Activated naive CD8-positive, alpha-beta T cell treated with anti-CD3 and anti-CD28 coated beads, Interleukin-2, amount 10 ng/mL, durations not matched to agents 7 days and 5 days (primary cell): ENCODE measurements at places on chromosomes 7 and 10.

- no peak for DNase-seq
- H3K36me3 ChIP-seq, result no peaks in the 10 kb centered on the region
- no peak overlapping the region for H3K4me3 ChIP-seq
- H3K27ac ChIP-seq, result no peak overlapping the region
Measured at GRCh38 chr7:39027491-39027890, 49.8 kb downstream of the POU6F2 start.

DNA sequence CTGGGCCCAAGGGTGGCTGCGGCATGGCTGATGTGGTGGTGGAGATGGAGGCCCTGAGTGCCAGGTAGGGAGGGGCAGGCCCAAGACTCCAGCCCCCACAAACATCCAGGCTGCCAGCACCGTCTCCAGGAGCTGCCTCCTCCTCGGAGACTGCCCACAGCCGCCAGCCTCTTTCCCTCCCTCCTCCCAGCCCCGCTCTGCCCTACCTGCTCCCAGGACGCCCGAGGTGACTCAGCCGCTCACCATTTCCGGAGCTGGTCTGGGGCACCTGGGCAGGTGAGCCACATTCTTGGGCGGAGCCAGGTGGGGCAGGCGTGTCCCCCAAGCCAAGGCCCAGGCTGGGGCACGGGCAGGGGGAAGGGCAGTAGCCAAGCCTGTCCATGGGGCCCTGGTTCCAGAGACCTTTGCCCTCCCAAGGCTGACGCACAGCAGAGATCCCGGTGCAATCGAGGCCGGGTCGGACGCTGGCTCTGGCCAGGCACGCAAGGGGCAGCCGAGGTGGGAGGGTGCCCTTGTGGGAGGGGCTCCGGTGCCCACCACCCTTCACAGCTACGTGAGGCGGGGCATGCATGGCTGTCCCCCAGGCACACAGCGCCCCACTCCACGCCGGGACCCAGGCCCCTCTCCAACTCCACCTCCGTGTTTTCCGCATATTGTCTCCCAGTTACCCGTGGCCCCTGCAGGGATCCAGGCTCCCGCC is 8.8 kb downstream of the ADAP1 start:
- peaks cover 2% of the 10 kb centered on the region for H3K4me1 ChIP-seq
- DNase-seq, result no peak
- peaks cover 8% of the 10 kb centered on the region for H3K36me3 ChIP-seq
- H3K27ac ChIP-seq, result no peak overlapping the region
- no peaks in the 10 kb centered on the region for H3K27me3 ChIP-seq

DNA sequence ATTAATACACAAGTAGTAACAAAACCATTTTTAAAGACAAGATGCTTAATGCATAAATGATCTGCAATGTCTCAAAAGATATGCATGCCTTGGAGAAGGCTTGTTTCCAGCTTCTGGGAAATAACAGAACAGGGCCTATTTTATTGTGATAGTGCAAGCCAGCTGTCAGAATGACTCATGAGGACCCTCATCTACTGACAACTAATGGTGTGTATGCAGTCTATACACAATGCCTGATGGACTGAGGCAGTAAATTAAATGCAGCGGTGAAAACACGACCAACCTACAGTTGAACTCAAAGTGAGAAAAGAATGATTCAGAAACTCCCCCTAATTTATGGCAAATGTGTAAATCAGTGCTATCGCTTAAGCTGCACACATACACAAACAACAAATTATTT is 46.3 kb downstream of the VPS41 start:
- no peak overlapping the region for H3K27ac ChIP-seq
- H3K4me1 ChIP-seq, result no peaks in the 10 kb centered on the region
- H3K4me3 ChIP-seq, result no peak overlapping the region
- H3K36me3 ChIP-seq, result peaks cover 9% of the 10 kb centered on the region
- DNase-seq, result no peak

DNA sequence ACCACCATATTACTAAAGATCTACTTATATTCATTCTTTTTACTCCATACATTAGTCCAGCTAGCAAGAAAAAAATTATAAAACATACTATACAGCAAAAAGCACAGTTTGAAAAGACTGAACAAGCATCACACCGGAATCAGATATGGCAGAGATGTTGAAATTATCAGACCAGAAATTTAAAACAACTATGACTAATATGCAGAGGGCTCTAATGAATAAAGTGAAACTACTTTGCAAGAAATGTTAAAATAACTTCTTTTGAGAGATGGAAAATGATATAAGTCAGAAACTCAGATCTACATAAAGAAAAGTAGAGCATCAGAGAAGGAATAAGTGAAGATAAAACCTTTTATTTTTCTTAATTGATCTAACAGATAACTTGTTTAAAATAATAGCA is 50.9 kb downstream of the SGCE start:
- H3K27ac ChIP-seq, result no peak overlapping the region
- DNase-seq, result no peak
- peaks cover 7% of the 10 kb centered on the region for H3K27me3 ChIP-seq
- H3K4me3 ChIP-seq, result no peak overlapping the region
- no peaks in the 10 kb centered on the region for H3K36me3 ChIP-seq
- no peaks in the 10 kb centered on the region for H3K4me1 ChIP-seq

- no peak overlapping the region for H3K27ac ChIP-seq
- no peaks in the 10 kb centered on the region for H3K36me3 ChIP-seq
- H3K4me1 ChIP-seq, result no peaks in the 10 kb centered on the region
- no peak overlapping the region for H3K4me3 ChIP-seq
- DNase-seq, result no peak
Measured at GRCh38 chr7:144641389-144642044, 194.3 kb downstream of the TPK1 start.

- DNase-seq, result no peak
- no peak overlapping the region for H3K27ac ChIP-seq
- H3K4me1 ChIP-seq, result no peaks in the 10 kb centered on the region
- peaks cover 2% of the 10 kb centered on the region for H3K27me3 ChIP-seq
- no peak overlapping the region for H3K4me3 ChIP-seq
- no peaks in the 10 kb centered on the region for H3K36me3 ChIP-seq
Measured at GRCh38 chr10:130575756-130576285, 439.6 kb downstream of the GLRX3 start.

GRCh38 chr10:75280236-75280635 is 44.5 kb upstream of the COMTD1 start:
- no peak overlapping the region for H3K4me3 ChIP-seq
- H3K36me3 ChIP-seq, result no peaks in the 10 kb centered on the region
- peaks cover 28% of the 10 kb centered on the region for H3K27me3 ChIP-seq
- no peaks in the 10 kb centered on the region for H3K4me1 ChIP-seq

- no peaks in the 10 kb centered on the region for H3K4me1 ChIP-seq
- H3K4me3 ChIP-seq, result no peak overlapping the region
- no peak for DNase-seq
Measured at GRCh38 chr7:73954181-73954580, 73.8 kb upstream of the ELN start.

GRCh38 chr10:124035928-124036558 is 57.4 kb downstream of the CHST15 start:
- H3K27ac ChIP-seq, result peak overlapping the region; percentile 80
- H3K36me3 ChIP-seq, result no peaks in the 10 kb centered on the region
- H3K27me3 ChIP-seq, result peaks cover 12% of the 10 kb centered on the region
- DNase-seq, result peak; percentile 42

GRCh38 chr10:123760356-123761037 is 94.3 kb downstream of the GPR26 start:
- H3K27me3 ChIP-seq, result peaks cover 8% of the 10 kb centered on the region
- H3K4me3 ChIP-seq, result no peak overlapping the region
- DNase-seq, result no peak
- no peak overlapping the region for H3K27ac ChIP-seq
- H3K36me3 ChIP-seq, result no peaks in the 10 kb centered on the region
- no peaks in the 10 kb centered on the region for H3K4me1 ChIP-seq

- peaks cover 4% of the 10 kb centered on the region for H3K36me3 ChIP-seq
- no peaks in the 10 kb centered on the region for H3K27me3 ChIP-seq
- H3K4me3 ChIP-seq, result peak within 1 kb of the TSS; percentile 91
- peak within 1 kb of the TSS; percentile 94 for H3K27ac ChIP-seq
- DNase-seq, result peak; percentile 92
Measured at GRCh38 chr7:4681886-4682620, at the start of gene FOXK1. FOXK1 (plus strand) TSS chr7:4682295; CDS start chr7:4682309, 14 bp downstream.

DNA sequence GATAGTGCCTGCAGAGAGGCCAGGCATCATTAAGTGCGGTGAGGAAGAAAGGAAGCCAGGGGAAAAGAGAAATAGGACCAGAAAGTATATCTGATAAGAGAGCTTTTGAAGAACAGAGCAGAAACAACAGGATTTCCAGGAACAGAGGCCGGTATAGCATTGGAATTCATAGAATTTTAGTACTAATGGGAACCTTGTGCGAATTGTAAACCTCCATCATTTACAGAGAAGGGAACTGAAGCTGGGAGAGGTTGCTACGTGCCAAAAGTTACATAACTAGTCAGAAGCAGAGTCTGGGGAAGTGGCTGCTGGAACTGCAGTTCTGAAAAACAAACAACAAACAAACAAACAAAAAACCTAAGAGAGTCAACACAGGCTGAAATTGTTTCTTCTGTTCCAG is 5.4 kb upstream of the ZMYND11 start:
- no peak overlapping the region for H3K27ac ChIP-seq
- peaks cover 2% of the 10 kb centered on the region for H3K27me3 ChIP-seq
- DNase-seq, result no peak
- peaks cover 2% of the 10 kb centered on the region for H3K36me3 ChIP-seq

DNA sequence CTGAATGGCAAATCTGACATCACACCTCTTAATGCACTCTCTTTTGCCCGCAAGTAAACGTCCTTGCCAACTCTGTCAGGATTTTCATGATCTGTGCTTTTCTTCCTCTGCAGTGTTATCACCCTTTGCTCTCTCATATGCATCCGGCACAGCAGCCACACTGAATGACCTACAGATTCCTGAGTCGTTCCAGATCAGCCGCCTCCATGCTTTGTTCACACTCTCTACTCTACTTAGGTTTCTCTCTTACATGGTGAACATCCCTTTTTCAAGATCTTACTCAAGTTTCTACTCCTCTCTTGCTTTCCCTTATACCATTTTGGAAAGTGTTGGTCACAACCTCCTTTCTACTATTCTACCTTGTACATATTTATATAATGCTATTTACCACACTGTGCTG is 127.7 kb upstream of the AOAH start:
- H3K4me3 ChIP-seq, result no peak overlapping the region
- H3K4me1 ChIP-seq, result peaks cover 6% of the 10 kb centered on the region
- peaks cover 54% of the 10 kb centered on the region for H3K36me3 ChIP-seq
- H3K27me3 ChIP-seq, result no peaks in the 10 kb centered on the region

GRCh38 chr10:43866712-43867111 is 218.0 kb upstream of the ZNF32 start:
- no peaks in the 10 kb centered on the region for H3K36me3 ChIP-seq
- no peak overlapping the region for H3K27ac ChIP-seq
- H3K4me1 ChIP-seq, result peaks cover 5% of the 10 kb centered on the region
- no peak for DNase-seq

DNA sequence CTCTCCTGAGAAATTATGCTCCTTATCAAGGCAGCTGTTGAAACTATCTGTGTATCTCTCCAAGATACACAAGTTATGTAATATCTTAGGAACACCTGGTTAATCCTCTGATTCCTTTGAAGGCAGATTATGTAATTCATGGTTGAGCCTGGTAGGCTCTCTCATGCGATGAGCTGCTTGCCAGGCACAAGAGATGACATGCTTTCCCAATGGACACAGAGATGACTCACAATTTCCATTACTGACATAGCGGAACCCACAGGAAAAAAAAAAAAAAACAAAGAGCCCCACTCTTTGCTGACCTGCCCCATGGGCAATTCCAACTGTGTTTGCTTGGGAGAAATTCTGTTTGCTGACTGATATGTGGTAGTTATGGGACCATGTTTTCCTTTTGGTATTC is 736.4 kb upstream of the PHF14 start:
- no peaks in the 10 kb centered on the region for H3K27me3 ChIP-seq
- no peak overlapping the region for H3K27ac ChIP-seq
- H3K4me3 ChIP-seq, result no peak overlapping the region
- no peaks in the 10 kb centered on the region for H3K4me1 ChIP-seq
- H3K36me3 ChIP-seq, result no peaks in the 10 kb centered on the region
